ENCODE measurements at places on chromosomes 3 and 15.
A peak's percentile ranks its signal among the peaks of the same experiment; 100 is the strongest.

DNA sequence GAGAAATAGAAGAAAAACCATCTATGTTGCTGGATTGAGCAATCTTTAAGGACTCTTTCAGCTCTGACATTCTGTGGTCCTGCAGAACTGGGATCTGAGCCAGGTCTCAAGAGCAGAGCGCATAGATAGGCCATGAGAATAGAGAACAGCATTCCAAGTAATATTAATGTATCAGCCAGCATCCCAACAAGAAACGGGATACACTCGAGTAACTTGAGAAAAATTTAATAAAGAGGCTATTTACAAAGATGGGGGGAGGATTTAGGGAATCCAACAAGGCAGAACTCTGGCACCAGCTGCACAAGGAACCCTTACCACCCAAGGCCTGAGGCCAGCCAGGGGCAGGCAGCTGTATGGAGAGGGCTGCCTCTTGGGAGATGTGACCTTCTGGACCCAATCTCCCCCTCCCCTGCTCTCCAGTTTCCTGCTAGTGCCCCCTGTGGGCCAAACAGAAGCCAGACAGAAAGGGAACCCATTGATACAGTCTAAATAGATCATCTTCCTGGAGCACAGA is 8.2 kb downstream of the TMOD2 start:
- H3K27me3 ChIP-seq, result peaks cover 29% of the 10 kb centered on the region
- DNase-seq, result no peak
- H3K36me3 ChIP-seq, result no peaks in the 10 kb centered on the region

DNA sequence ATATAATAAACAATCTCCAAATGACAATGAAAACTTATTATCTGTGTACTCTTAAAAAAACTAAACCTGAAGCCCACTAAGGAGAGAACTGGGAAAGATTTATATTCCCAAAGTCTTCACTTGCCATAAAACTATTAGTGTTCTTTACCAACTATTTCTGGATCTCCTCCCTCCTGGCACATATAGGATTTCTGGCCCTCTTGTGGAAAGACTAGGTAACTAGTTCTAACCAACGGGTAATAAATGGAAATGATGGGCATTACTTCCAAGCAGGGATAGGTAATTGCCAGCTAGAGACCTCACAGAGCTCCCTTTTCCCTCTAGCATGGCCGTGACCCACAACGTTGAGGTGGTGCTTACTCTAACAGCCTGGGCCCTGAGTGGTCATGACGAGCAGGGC is 110.1 kb downstream of the DNAH12 start:
- peaks cover 13% of the 10 kb centered on the region for H3K27me3 ChIP-seq
- no peaks in the 10 kb centered on the region for H3K36me3 ChIP-seq
- no peaks in the 10 kb centered on the region for H3K4me1 ChIP-seq
- no peak for DNase-seq

GRCh38 chr3:104461431-104461830 is 905.3 kb upstream of the ALCAM start:
- DNase-seq, result no peak
- no peaks in the 10 kb centered on the region for H3K4me1 ChIP-seq
- H3K27me3 ChIP-seq, result no peaks in the 10 kb centered on the region
- H3K4me3 ChIP-seq, result no peak overlapping the region

DNA sequence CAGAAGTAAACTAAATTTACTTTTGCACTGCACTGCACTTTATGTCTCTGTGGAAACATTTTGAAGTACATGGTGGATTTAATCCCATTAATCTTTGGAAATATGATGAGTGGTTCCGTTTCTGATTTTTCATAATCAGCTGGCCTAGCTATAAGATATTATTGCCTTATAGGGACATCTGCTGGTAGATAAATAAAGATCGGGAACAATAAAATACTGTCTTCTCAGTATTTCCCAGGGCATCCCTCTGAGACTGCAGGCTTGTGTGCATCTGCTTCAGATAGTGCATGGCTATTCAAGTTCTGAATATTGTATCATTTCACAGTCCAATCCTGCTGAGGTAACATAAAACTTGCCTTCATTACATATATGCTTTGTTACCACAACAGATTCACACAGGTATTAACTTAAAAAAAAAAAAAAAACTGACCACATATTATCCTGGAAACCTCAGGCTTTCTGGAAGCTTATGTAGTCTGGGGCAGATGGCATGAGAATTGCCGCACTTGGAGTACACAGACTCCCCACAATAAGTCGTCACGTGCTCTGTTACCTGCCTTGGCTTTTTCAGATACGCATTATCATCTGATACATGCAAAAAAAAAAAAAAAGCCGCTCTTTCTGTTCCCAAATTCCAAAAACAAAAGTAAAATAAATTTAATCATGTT is 330.8 kb upstream of the AGTR1 start:
- H3K27ac ChIP-seq, result no peak overlapping the region
- H3K4me1 ChIP-seq, result no peaks in the 10 kb centered on the region
- H3K4me3 ChIP-seq, result no peak overlapping the region
- no peaks in the 10 kb centered on the region for H3K27me3 ChIP-seq

GRCh38 chr3:139561255-139561817 is 21.8 kb upstream of the RBP1 start:
- H3K4me3 ChIP-seq, result no peak overlapping the region
- H3K27me3 ChIP-seq, result no peaks in the 10 kb centered on the region
- no peaks in the 10 kb centered on the region for H3K4me1 ChIP-seq
- H3K36me3 ChIP-seq, result no peaks in the 10 kb centered on the region
- no peak overlapping the region for H3K27ac ChIP-seq

DNA sequence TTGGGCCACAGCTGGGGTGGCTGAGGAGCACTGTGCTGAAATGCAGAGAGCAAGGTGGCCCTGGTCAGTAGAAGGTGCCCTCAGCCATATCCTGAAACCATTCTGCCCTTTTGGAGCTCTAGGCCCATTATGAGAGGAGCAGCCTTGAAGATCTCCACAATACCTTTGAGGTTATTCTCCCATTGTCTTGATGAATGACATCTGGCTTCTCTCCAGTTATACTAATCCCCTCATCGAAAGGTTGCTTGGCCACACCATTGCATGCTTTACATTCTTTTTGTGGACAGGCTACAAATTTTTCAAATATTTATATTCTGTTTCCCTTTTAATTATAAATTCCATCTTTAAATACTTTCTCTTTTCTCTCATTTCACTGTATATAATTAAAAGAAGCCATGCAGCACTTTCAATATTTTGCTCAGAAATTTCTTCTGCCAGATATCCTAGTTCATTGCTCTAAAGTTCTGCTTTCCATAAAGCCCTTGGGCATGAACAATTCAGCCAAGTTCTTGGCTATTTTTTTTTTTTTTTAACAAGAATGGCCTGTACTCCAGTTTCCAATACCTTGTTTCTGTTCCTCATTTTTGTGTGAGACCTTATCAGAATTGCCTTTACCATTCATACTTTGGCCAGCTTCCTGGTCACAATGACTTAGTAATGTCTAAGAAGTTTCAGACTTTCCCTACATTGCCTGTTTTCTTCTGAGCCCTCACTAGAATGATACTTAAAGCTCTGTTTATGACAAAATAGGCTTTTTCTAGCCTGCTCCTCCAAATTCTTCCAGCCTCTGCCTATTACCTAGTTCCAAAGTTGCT is 138.9 kb upstream of the SGO1 start:
- H3K36me3 ChIP-seq, result no peaks in the 10 kb centered on the region
- H3K4me1 ChIP-seq, result no peaks in the 10 kb centered on the region
- no peaks in the 10 kb centered on the region for H3K27me3 ChIP-seq

DNA sequence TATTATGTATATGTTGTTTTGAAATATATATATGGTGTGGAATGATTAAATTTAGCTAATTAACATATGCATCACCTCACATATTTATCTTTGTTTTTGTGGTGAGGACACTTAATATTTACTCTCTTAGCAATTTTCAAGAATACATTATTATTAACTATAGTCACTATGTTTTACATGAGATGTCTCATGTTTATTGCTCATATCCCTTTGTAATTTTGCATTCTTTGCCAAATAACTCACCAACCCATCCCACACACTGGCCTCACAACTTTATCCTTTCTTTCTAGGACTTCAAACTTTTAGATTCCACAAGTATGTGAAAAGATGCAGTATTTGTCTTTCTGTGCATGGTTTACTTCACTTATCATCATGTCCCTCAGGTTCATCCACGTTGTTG is 950.2 kb upstream of the CADM2 start:
- DNase-seq, result no peak
- H3K27ac ChIP-seq, result no peak overlapping the region
- H3K4me3 ChIP-seq, result no peak overlapping the region
- H3K36me3 ChIP-seq, result no peaks in the 10 kb centered on the region
- no peaks in the 10 kb centered on the region for H3K27me3 ChIP-seq
- no peaks in the 10 kb centered on the region for H3K4me1 ChIP-seq

DNA sequence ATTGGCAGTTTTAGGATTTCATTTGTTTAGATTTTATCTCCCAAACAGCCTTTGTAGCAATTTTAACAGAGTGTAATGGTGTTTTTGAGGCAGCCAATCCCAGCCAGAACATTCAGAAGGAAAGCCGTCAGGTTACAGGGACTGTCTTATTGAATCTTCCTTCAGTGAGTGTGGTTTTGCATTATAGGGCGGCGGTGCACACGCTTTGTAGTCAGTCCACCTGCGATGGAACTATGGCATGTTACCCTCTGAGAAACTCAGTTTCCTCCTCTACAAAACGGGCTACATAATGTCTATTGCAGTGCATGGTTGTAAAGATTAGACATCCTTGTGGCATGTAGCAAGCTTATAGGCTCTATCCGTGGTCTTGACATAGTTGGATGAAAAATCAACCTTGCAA is 1.0 kb downstream of the LRRC28 start:
- peaks cover 18% of the 10 kb centered on the region for H3K36me3 ChIP-seq
- DNase-seq, result no peak
- no peaks in the 10 kb centered on the region for H3K27me3 ChIP-seq
- H3K4me3 ChIP-seq, result peak overlapping the region; percentile 85
- H3K4me1 ChIP-seq, result peaks cover 26% of the 10 kb centered on the region

DNA sequence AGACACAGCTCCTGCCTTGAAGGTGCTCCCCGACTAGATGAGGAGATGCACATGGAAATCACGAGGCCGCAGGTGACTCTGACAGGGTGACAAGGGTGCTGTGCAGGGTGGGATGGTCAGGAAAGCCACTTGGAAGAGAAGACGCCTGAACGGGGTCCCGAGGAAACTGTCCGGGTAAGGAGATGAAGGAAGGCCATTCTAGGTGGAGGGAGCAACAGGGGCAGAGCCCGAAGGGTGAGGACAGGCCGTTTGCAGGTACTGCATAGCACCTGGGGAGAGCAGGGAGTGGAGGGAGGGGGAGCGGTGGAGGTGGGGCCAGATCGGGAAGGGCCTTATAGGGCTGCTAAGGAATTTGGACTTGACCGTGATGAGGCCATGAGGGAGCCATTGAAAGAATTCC is 105.6 kb upstream of the DLG1 start:
- DNase-seq, result no peak
- no peaks in the 10 kb centered on the region for H3K4me1 ChIP-seq
- no peak overlapping the region for H3K27ac ChIP-seq
- H3K36me3 ChIP-seq, result no peaks in the 10 kb centered on the region
- H3K4me3 ChIP-seq, result no peak overlapping the region

GRCh38 chr15:66364944-66365528 is 8.6 kb upstream of the TIPIN start:
- H3K27ac ChIP-seq, result no peak overlapping the region
- H3K4me3 ChIP-seq, result no peak overlapping the region
- DNase-seq, result no peak
- no peaks in the 10 kb centered on the region for H3K36me3 ChIP-seq

GRCh38 chr3:107523289-107523538 is 452 bp downstream of the BBX start:
- H3K27ac ChIP-seq, result peak overlapping the region; percentile 94
- peak; percentile 42 for DNase-seq
- peak overlapping the region; percentile 96 for H3K4me3 ChIP-seq
- H3K27me3 ChIP-seq, result peaks cover 2% of the 10 kb centered on the region

DNA sequence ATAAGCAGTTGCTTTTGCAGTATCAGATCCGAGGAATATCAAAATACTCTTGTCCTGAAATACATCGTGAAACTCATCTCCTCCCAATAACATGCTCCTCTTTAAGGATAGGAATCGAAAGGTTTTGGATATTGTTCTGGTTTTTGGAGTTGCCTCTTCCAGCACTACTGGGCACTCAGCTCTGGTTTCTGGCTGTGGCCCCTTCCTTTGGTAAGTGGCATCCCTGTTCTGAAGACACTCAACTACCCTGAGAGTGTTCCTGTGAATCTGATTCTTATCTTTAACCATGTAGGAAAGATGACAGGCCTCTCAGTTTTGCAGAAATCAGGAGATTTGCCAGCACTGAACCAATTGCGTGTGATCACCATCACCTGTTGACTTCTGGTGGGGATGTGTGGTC is 327.5 kb upstream of the TBL1XR1 start:
- peaks cover 21% of the 10 kb centered on the region for H3K4me1 ChIP-seq
- H3K36me3 ChIP-seq, result no peaks in the 10 kb centered on the region
- H3K27me3 ChIP-seq, result no peaks in the 10 kb centered on the region

DNA sequence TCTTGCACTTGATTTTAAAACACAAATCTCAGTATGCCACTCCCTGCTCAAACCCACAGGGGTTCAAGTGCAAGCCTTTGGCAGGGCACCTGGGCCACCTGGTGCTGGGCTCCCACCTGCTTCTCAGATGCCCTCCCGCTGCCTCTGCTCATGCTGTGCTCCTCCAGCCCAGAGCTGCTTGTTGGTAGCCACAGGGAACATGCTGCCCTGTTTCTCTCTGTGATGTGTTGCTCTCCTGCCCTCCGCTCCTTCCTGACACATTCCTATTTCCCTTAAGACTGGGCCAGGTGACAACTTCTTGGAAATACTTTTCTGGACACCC is 27.1 kb upstream of the KY start:
- no peak for DNase-seq
- no peaks in the 10 kb centered on the region for H3K4me1 ChIP-seq
- no peak overlapping the region for H3K4me3 ChIP-seq
- no peaks in the 10 kb centered on the region for H3K36me3 ChIP-seq

GRCh38 chr3:17014284-17014683 is 129.5 kb downstream of the PLCL2 start:
- no peaks in the 10 kb centered on the region for H3K27me3 ChIP-seq
- H3K4me1 ChIP-seq, result peaks cover 3% of the 10 kb centered on the region
- DNase-seq, result no peak
- peaks cover 52% of the 10 kb centered on the region for H3K36me3 ChIP-seq

- peaks cover 12% of the 10 kb centered on the region for H3K4me1 ChIP-seq
- DNase-seq, result no peak
- H3K27me3 ChIP-seq, result peaks cover 4% of the 10 kb centered on the region
- no peak overlapping the region for H3K27ac ChIP-seq
Observed at GRCh38 chr3:187758318-187758955, 13.2 kb upstream of the BCL6 start.

GRCh38 chr3:16595778-16596177 is 9.4 kb downstream of the DAZL start:
- no peaks in the 10 kb centered on the region for H3K36me3 ChIP-seq
- peaks cover 53% of the 10 kb centered on the region for H3K27me3 ChIP-seq
- peak overlapping the region; percentile 41 for H3K4me3 ChIP-seq
- no peak for DNase-seq

Data from activated T-helper 2 cell treated with anti-CD3 and anti-CD28 coated beads, Interferon-gamma antibody, Interleukin-2, Interleukin-4, amounts not matched to agents 10 μg/mL and 5 μg/mL and 100 μg/mL, durations not matched to agents 14 hours and 24 hours and 36 hours (primary cell).